ENCODE measurements at places on chromosomes 13 and 19.

- no peak for DNase-seq
These were observed 3.0 kb downstream of the HPN start for GRCh38 chr19:35044317-35045117.

DNA sequence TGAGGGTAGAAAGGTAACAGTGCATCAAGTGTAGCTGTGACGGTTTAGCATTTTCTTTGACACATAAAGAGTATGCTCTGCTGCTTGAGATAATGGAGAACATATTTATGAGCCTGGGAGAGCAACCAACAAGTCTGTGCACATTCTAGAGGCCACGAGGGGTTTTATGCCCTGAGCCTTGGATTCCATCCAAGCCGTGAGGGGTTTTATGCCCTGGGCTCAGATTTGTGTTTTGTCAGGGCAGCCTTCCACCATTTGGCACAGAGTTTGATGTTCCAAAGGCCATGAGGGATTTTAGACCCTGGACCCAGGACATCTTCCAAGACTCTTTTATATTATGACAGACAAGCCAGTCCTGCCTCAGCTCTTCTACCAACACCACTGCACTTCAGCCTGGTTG, 106.4 kb downstream of the ZNF486 start:
- DNase-seq = no peak

DNA sequence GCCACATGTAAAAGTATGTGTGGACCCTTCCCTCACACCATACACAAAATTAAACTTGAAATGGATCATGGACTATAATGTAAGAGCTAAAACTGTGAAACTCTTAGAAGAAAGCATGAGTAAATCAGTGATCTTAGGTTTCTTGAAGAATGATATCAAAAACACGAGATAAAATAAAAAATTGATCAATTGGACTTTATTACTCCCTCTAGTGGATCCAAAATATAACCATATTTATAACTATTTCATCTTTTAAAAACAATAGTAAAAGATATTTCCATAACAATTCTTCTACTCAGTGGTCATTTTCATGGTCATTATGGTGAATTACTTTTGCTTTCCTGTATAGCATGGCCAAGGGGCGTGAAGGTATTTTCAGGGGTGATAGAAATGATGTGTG, 174.6 kb upstream of the LSM14A start:
- DNase-seq = no peak

DNA sequence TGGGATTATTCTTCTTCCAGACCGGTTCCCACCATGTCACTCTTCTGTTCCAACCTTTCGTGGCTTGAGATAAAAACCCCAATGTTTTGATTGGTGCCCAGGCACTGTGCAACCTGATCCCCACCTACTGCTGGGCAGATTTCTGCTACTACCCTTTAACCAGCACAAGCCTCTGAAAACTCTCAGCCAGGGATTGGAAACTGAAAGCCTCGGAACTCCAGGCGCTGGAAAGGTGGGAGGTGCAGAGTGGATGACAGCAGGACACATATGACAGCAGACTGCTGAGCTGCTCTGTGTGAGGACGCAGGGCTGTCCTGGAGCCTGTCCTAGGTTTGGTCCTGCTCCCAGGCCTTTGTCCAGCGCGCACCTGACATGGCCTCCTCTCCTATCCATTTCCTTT, 68.5 kb upstream of the GTF3A start:
- DNase-seq = no peak

DNA sequence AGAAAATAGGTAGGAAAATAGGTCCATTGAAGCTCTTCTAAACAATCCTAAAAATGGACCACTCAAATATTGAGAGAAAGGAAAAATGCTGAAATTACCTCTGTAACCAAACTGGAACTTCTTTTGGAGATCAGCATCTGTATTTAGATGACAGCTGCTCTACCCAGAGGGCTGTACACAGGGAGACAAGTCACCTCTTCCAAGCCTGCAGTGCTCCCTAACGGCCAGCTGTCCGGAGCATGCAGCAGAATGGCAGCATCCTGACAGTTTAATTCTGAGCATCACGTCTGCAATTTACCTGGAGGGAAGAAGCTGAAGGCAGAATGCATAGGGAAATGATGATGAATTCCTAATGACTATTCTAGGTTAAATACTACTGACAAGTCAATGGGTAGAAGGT, 62.8 kb upstream of the DIAPH3 start:
- no peak for DNase-seq

GRCh38 chr13:98350746-98351330, 173.8 kb upstream of the RNF113B start:
- no peak for DNase-seq

- DNase-seq = no peak
These were observed 1.5 kb downstream of the CERS1 start for GRCh38 chr19:18894254-18895037.

GRCh38 chr13:45102136-45102507, 18.2 kb upstream of the GTF2F2 start:
- DNase-seq = no peak

GRCh38 chr19:8578642-8579265, 1.5 kb upstream of the MYO1F start:
- no peak for DNase-seq

- DNase-seq = no peak
These were observed 7.0 kb upstream of the RB1 start for GRCh38 chr13:48296528-48296927.

DNA sequence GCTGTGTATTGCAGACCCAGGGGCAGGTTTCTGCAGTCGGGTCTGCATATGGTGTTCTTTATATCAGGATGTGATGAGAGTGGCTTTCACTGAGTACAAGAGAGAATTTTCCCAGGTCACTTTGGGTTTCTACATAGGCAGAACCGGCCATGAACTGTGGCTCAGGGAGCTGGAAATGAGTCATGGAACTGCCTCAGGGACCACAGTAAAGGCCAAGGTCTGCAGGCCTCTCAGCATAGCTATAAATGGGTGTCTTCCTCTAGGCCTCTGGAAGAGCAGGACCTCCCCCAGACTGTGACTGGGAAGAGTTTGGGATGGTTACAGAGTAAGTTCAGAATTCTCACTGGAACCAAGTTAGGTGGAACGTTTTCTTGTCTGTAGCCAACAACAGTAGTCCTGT, 51.8 kb upstream of the ZNF681 start:
- DNase-seq = no peak

DNA sequence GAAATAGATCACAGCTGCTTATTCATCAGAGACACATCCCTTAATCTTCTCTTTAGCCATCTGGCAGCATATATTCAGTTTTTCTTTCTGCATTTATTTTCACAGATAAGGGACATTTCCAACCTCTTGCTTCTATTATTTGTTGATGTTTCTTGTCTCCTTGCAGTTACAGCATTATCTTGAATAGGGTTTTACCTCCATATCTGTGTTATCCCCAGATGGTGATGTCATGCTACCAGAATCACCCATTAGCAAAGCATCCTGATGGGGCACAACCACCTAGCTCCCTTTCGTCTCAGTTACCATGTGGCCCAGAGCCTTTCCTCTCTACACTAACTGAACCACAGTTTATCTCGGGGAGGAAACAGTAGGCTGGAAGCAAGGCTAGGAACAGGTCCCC, 483.9 kb downstream of the FOXO1 start:
- no peak for DNase-seq

- no peak for DNase-seq
These were observed 1646.2 kb upstream of the SPRY2 start for GRCh38 chr13:81987159-81987558.

DNA sequence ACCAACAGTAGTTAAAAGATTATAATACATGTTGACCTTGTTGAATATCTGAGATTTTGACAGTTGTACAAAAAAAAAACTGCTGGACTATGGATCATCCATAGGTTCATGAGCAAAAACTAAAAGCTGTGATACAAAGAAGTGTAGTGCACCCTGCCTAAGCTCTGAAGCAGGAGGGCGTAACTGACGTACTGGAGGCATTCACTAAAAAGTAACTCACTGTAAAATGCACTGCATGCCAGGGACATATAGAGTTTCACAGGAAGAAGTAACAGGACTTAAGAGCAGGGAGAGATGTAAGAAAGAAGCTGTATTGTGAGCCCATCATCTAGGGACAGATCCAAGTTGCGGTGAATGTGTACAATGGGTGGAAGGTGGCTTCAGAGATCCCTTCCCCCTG, 177.9 kb downstream of the IRS2 start:
- no peak for DNase-seq

DNA sequence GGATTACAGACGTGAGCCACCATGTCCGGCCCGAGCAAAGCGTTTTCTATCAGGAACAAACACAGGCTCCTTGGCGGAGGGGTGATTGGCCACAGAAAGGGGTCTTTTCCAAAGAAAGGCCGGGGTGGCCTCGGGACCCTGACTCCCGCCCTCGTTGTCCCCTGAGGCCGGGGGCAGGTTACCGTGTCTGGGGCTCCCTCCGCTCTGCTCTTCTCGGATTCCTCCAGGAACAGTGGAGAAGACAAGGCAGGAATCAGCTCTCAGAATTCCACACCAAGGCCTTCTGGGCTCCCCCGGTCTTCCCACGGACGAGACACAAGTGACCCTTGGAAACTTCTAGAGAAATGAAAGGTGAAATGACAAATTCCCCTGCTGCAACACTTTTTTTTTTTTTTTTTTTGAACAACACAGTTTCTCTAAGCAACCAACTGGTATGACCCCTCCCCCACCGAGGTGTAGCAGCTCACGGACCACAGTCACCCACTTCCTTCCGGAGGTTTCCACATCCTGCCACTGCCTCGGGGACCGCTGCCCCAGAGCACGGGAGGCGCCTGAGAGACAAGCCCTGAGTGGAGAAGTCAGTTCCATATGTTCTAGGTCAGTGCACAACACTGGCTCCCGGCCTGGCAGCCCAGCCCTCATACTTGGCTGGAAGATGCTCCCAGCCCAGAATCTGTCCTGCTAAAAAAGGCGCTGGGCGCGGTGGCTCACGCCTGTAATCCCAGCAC, 11.0 kb downstream of the MOB3A start:
- no peak for DNase-seq

DNA sequence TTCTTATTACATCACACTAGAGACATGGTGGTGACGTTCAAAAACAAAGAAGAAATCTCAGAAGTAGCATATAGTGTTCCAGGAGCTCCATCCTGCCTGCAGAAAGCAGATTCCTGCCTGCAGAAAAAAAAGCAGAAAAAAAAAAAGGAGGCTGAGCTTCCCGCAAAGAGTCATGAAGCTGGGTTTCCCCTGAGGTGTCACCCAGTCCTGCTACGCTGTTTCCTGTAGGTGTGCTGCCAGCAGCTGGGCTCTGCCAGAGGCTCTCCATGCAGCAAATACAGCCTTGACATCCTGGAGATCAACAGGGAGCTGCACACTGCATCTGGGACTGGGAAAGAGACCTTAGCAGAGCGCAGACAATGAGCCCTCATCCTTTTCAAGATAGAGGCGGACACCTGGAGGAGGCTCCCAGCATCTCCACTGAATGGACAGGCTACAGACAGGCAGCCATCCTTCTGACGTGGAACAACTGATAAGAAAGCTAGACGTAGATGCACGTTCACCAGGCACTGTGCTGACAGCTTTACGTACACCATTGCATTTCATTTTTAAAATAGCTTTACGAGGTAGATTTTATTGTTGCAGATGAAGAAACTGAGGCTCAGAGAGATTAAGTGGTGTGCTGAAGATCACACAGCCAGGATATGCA, 350.9 kb downstream of the FOXO1 start:
- no peak for DNase-seq

DNA sequence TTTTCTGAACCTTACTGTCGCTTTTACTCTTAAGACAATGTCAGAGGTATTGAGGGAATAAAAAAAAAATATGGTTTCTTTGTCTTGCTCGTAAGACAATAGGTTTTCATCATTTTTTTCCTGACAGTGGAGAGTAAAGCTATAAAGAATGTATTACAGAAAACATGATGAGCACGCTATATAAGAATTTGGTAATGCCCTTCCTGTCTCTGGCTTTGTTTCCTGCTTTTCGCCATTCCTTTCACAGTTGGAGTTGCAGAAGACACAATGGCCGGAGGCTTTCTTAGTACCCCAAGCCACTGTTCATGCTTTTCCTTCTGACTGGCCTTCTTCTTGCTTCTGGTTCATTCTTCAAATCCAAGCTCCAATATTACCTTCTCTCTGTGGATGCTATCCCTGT, 101.0 kb upstream of the DACH1 start:
- DNase-seq = no peak

GRCh38 chr19:51430221-51430620, 12.8 kb upstream of the SIGLEC10 start:
- DNase-seq = no peak

DNA sequence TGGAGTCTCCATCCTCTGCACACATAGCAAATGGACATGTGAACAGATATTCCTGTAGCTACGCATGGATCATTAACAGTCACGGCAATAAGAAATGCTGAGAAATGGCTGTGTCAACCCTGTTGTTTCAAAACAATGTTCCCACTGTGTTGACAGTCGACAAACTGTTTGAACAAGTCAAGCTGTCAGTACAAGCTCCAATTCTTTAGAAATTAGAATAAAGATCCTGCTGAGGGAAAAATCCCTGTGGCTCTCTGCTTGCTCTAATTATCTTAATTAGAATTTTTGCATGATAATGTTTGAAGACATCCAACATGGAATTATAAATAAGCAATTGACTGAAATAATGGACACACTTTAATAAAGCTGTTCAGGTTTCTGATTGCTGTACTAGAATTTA, 37.9 kb upstream of the CPB2 start:
- no peak for DNase-seq
